ENCODE measurements at places on chromosomes 13 and 19.

DNA sequence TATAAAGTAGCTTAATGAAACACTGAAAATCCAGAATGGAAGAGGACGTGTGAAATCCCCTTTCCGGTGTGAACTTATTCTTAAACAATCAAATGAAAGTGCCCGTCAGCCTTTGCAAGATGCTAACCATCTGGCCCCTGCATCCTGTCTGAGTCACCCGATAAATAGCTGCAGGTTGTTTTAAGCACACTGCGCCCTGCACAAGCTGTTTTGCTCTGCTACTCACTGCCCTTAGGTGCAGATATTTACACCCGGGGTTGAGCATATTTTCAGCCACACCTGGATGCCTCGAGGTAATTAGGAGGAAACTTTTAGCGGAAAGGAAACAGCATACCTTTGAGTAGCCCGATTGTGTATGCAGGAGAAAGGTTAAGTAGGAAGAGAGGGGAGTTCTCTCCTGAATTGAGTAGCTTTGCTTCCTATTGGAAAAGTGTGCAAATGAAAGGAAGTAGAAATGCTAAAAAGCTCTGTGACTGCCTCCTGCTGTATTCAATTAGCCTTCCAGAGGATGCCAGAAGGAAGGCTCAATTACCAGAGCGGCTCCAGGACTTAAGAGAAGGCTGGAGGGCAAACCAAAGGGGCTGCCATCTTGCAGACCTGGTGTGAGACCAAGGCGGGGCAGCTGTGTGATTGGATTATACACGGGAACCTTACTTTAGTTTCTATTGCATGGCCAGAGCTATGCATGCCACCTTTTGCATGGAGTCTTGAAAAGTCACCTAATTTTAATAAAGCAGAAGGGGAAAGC lies 42.5 kb downstream of the IRS2 start:
- no peak for DNase-seq

GRCh38 chr19:32519023-32519422 lies 62.0 kb upstream of the PDCD5 start:
- no peak for DNase-seq

DNA sequence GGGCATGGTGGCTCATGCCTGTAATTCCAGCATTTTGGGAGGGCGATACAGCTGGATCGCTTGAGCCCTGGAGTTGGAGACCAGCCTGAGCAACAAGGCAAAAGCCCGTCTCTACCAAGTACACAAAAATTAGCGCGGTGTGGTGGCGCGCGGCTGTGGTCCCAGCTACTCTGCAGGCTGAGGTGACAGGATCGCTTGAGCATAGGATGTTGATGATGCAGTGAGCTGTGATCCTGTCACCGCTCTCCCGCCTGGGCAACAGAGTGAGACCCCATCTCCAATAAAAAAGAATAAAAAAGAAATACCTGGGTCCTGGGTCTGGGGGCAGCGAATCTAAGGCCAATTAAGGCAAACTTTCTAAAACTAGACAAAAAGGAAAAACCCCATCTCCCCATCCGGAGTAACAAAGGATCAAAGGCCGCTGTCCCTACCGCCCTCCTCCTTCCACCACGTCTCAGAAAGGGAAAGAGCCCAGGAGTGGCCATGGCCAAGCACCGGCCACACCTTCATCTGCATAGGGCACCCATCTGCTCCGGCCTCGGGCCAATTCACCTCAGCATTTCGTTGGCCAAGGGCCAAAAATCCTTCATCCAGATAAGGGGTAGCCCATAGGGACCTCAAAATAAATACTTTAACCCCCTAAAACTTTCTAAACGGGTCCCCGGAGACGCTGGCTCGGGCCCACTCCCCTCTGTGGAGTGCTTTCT lies 851 bp downstream of the ZNF320 start:
- DNase-seq: no peak

- DNase-seq: peak; percentile 61
These were observed 1.1 kb downstream of the MAB21L1 start for GRCh38 chr13:35475212-35475959.

- peak; percentile 63 for DNase-seq
These were observed 41.6 kb downstream of the NDFIP2 start for GRCh38 chr13:79522583-79522982.

- DNase-seq: no peak
These were observed 21.8 kb downstream of the HCN2 start for GRCh38 chr19:611481-611868.

DNA sequence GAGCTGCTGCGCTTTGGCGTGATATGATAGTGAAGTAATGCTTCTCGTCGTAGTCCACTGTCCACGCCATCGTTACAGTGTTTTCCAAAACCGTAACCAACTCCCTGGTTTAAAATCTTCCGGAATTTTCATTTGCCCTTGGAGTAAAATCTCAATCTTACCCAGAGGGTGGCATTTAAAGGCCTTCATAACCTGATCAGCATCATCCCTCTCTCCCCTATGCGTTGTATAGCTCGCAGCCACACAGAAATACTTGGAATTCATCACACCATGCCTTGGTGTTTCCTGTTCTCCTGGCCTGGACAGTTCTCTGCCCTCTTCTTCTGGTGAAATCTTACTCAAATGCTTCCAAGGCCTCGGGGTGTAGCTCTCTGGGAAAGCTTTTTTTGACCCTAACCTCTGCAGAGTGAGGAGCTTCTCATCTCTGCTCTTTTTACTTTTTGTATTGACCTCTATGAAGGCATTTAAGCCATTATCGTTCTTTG lies 839 bp downstream of the MPHOSPH8 start:
- DNase-seq: no peak

DNA sequence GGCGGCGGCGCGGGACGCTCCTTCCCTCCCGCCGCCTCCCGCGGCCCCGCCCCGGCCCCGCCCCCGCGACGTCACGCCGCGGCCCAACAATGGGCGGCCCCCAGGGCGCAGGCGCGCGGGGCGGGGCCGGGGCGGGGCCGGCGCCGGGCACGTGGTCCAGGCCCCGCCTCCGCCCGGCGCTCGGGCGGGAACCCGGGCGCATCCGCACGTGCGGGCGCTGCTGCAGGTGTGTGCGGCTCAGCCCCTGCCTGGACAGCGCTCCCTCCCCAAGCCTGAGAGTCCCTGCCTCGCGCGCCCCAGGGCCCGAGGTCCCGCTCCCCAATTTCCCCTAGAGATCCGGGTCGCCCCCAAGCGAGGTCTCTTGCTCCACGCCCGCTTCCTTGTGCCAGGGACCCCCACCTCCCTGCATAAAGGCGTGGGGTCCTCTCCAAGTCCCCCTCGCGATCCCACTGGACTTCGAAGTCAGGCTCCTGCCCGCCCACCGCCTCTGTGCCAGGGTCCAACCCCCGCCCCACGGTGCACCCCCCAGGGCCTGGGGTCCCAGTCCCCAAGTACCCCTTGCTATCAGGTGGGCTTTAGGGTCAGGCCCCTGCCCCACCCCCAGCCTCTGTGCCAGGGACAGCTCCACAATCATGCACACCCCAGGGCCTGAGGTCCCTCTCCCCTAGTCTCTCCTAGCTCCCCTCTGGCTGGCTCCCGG lies at the start of gene MEX3D:
Gene MEX3D (minus strand): TSS at position 6 of the 700 bp plus-strand sequence. CDS start 267 bp downstream, outside the sequence.
- DNase-seq: peak; percentile 80

GRCh38 chr13:28718196-28718542 lies 601 bp downstream of the SLC46A3 start:
- no peak for DNase-seq

DNA sequence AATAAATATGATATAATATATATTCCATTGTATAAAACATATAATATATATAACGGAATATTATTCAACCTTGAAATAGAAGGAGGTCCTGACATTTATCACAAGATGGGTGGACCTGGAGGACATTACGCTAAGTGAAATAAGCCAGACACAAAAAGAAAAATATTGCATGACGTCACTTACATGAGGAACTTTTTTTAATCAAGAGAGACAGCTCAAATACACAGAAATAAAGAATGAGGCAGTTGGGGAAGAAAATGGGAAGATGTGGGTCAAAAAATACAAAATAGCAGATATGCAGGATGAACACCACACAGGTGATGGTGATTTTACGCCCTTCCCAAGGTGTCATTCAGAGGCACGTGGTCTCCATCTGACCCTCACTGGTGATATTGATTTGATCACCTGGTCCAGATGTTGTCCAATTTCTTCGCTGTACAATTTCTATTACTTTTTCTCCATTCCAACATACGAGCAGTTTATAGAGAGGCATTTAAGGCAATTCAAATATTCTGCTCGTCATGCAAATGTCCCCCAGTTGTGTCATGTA lies 513 bp upstream of the ZNF317 start:
- DNase-seq: no peak

DNA sequence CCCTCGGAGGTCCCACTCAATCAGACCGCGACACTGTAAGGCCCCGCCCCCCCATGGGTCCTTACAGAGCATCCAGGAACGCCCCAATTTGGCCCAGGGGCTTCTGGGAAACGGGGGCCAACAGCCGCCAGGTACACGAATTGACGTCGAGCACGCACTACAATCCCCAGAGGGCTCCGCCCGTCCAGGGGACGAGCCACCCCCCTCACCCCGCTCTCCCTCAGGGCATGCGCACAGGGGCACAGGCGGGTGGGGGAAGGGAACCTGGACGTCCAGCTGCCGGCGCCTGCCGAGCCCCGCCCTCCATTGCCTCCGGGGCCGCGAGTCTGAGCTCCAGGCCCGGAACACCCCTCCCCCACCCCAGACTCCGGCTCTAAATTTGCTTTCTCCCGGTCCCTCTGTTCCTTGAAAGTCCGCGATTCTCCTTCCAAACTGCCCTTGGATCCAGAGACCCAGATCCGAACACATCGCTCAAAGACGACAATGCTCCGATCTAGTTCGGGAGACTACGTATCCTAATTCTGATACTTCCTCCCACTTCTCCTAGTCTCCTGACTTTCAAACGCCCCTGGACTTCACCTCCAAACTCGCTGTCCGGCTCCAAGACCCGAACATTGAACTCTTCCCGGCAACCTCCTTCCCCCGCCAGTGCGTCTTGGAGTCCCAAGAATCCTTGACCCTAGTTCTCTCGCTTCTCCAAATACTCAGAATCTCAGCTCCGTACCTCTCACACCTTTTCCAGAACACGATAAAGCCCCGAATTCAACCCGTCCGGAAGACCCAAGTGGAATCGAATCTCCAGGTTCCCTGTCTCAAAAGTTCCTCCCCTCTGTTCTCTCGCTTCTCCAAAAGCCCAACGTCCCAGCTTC lies 770 bp downstream of the SERTAD3 start:
- peak; percentile 99 for DNase-seq

DNA sequence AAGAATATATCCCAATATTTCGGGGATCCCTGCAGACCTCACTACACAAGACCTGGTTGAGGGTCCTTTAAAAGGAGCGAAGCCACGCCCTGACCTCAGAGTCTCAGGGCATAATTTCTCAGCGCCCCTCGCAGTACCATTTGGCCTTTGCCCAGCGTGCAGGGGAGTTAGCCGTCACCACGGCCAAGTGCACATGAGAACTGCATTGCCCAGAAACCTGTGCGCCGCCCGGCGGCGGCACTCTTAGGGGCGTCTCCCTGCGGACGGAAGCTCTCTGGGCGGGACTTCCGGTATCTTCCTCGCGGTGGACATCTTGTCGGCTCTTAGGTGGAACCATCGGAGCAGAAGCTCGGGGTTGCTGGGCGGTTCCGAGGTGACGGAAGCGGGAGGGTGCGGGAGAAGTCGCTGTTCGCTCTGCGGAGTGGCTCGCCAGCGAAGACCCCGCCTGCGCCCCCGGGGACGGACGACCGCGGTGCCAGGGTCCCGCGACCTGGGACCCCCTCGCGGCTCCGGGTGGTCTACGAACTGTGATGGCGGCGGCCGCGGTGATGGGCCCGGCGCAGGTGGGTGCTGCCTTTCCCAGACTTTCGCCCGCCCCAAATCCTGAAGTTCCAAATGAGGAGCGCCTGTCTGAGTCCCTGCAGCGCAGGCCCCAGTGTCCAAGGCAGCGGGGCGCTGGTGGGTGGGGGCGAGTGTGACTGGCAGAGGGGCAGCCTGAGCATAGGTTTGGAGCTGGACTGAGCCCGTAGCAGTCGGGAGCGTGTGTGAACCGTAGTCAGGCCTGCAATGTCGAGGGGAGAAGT lies at the start of gene ZNF134:
Gene ZNF134 (plus strand): TSS at position 302 of the 803 bp plus-strand sequence. CDS start 5,227 bp downstream, outside the sequence.
- DNase-seq: peak; percentile 93

DNA sequence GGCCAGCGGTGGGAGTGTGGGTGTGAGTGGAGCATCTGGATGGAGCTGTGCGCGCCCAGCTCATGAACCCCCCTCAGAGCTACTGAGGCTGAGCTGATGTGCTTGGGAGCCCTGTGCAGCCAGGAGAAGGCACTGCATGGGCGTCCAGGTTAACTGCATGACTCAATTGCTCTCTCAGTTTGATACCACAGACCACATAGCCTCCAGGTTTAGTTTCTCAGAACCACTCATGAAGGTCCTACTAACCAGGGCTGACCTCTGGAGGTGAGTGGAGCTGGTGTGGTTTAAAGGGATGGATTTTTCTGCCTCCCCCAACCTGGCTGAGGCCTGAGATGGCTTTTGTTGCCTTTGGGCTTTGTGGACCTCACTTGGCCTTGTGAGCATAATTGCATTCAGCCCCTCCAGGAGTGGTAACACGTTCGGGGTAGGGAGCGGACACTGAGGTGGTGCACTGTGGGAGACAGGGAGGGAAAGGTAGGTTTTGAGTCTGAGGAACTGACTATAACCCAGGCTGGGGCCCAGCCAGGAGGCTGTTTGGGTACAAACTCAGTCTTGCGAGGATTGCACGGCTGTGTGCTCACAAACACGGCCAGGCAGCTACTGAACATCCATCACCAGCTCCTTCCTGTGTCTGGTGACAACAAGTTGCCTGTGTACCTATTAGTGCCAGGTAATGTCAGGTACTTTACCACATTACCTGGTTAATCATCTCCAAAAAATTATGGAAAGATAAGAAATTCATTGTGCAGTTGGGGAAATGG lies 97.5 kb downstream of the RGCC start:
- DNase-seq: no peak

DNA sequence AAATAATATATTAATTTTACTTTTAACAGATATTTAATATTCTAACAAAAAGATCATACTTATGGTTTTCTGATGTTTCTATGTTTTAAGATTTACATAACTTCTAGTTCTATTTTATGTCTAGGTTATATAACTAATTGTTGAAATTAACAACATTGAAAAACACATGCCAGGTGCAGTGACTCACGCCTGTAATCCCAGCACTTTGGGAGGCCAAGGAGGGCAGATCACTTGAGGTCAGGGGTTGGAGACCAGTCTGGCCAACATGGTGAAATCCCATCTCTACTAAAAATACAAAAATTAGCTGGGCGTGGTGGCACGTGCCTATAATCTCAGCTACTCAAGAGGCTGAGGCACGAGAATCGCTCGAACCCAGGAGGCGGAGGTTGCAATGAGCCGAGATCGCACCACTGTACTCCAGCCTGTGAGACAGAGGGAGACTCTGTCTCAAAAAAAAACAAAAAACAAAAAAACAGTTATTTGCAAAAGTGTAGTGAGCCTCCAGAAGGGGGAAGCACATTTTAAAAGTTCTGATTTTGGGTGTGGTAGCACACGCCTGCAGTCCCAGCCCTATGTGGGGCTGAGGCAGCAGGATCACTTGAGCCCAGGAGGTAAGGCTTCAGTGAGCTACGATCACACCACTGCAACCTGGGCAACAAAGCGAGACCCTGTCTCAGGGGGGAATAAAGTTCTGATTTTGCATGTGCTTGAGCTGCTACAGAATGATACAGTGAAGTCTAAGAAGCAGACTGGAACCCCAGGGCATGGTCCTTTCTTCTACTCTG lies 18.7 kb downstream of the MIPEP start:
- no peak for DNase-seq

GRCh38 chr13:75325711-75326110 lies 156.3 kb downstream of the TBC1D4 start:
- no peak for DNase-seq

Measured in natural killer cell treated with Interleukin-12 subunit alpha and Interleukin-12 subunit beta and Interleukin-15 and Interleukin-18, amount 100 ng/mL, for 72 hours (primary cell).